ENCODE measurements at places on chromosomes 12 and 14.

- peak; percentile 91 for DNase-seq
Observed at GRCh38 chr12:7108796-7109571, at the start of gene C1RL. TSS of gene C1RL (minus strand) at chr12:7109214. CDS start at chr12:7109180, 34 bp downstream.

DNA sequence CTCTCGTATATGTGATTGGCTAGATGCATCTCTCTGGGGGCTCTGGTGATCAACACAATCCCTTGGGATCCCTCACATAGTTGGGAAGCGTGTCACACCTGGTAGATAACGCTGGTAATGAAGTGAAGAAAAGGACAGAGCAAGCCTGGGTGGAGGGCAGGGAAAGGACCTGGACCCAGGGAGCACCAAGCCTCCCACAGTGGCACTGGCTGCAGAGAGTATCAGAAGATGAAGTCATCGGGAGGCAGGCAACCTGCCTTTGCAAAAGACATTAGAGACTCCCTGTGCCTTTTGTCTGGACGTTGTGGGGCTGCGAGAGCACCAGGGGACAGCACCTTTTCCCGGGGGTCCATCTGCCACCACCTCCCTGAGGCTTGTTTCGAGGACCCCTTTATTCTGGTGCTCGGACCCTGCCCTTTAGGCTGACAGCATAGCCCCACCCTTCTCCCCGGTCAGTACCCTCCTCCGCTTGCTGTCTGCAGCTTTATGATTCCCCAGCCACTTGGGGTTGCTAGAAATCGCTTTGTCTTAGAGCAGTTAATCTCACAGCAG lies 116.4 kb downstream of the EML1 start:
- DNase-seq: no peak

DNA sequence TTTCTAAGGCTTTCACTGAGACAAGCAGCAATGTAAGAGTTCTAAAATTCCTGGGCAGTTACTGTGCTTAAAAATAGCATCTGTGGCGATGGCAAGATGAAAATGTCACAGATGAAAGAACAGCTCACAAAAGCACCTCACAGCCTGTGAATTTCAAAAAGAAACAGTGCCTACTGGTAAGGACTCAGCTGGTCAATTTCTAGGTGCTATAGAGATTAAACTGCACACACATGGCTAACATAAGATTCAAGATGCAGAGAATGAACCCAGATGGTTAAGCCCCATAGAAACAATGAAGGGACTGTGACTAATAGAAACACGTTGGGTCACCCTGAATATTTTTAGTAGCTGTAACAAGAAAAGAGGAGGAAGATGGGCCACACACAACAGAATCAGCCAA lies 12.0 kb upstream of the IL26 start:
- no peak for DNase-seq

- DNase-seq: no peak
Observed at GRCh38 chr14:32784405-32784804, 154.3 kb upstream of the NPAS3 start.

- DNase-seq: no peak
Observed at GRCh38 chr14:70148911-70149595, 39.7 kb downstream of the SLC8A3 start.

GRCh38 chr12:20757-21156 lies 45.8 kb upstream of the IQSEC3 start:
- DNase-seq: no peak

DNA sequence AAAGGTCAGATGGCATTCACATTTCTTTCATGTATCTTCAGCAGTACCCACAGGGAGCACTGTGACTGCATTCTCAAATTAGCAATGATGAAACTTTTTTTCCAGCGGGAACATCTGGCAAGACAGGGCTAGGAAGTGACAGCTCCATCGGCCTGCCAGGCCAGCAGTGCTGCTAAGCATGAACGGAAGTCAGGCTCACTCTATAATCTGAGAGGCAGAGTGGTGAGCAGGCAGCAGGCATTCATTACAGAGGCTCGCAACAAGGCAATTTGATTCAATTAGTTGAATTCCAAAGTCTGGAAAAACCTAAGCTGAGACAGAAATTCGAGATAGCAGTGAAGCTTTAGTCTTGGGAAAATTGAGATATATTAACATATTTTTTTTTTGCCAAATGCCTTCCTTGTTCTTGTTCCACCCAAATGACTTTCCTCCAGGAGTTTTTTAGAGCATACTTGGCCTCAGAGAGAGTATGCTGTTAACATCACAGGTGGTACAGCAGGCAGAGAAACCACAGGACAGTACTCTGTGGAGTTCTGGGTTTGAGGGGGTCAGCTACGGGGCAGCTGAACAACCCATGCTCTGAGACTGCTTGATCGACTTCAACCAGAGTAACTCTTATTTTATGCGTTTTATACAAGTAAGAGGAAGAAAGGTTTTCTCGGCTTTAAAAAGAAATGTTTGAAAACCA lies 414.9 kb downstream of the APAF1 start:
- peak; percentile 9 for DNase-seq

GRCh38 chr14:67515386-67516079 lies 17.6 kb upstream of the PLEKHH1 start:
- DNase-seq: peak; percentile 26

DNA sequence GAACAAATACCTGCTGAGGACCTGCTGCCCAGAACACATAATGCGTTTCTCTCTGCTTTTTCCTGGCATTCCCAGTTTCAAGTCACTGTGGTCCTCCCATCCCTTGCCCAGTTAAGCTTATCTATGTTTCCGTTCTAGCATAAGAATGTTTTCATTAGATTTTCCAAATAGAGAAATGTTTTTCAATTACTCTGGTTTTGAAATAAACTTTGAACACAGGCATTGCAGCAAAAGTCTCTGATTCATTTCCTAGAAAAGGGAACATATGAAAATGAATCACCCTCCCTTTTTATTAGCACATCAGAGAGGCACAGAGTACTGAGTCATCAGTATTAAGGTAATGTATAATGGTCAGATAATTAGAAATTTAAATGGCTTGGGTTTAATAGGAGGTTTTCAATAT lies 201.1 kb upstream of the TMEM260 start:
- no peak for DNase-seq

GRCh38 chr14:98382662-98383061 lies 889.3 kb downstream of the BCL11B start:
- no peak for DNase-seq

- no peak for DNase-seq
Observed at GRCh38 chr12:5203274-5203673, 159.6 kb downstream of the KCNA5 start.

GRCh38 chr12:57813111-57813970 lies 5.2 kb downstream of the AVIL start:
- DNase-seq: no peak

DNA sequence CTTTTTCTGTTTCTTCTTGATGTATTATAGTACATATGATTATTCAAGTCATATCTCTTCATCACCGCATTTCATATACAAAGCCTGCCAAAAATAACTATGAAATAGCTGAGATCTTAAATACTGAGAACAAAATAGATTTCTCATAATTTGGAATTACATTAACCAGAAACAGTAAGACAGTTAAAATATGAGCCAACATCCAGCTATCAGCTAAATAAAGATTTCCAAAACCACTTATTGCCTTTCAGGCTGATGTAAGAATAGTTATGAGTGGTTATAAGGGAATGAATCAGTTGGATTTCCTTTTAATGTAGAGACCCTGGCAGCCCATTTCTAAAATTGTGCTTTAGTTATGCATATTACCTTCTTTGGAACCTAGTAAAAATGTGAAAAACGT lies 47.4 kb downstream of the TMEM117 start:
- DNase-seq: no peak

GRCh38 chr14:105882626-105883025 lies 356.2 kb downstream of the TMEM121 start:
- no peak for DNase-seq

- DNase-seq: no peak
Observed at GRCh38 chr14:91329486-91330014, 85.0 kb upstream of the GPR68 start.

- no peak for DNase-seq
Observed at GRCh38 chr14:99118946-99119345, 153.1 kb downstream of the BCL11B start.

DNA sequence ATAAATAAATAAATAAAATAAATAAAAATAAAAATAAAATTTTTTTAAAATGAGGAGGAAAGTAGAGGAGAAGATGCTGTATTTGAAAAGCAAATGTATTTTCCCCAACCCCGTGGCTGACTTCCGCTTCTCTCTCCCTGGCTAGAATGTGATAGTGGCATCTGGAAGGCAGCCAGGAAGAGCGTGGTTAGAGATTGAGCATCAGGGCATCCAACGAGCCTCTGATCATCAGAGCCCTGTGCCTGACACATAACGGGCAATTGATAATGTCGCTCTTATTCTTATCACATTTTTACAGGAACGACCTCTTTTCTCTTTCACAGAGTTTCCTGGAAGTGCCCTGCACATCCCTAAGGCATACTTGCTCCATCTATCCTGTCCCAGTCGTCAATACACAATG lies 496.9 kb upstream of the TMEM132C start:
- no peak for DNase-seq

DNA sequence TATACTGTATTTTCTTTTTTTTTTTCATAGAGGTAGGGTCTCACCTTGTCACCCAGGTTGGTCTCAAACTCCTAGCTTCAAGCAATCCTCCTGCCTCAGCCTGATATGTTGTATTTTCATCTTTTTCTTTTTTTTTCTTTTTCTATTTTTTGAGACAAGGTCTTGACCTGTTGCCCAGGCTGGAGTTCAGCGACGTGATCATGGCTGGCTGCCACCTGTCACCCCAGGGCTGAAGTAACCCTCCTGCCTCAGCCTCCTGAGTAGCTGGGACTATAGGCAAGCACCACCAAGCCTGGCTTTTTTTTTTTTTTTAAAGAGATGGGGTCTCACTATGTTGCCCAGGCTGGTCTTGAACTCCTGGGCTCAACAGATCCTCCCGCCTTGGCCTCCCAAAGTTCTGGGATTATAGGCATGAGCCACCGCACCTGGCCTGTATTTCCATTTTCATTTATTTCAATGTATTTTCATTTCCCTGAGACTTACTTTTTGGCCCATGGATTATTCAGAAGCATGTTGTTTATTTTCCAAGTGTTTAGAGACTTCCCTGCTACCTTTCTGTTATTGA lies 16.2 kb upstream of the ARF6 start:
- no peak for DNase-seq

DNA sequence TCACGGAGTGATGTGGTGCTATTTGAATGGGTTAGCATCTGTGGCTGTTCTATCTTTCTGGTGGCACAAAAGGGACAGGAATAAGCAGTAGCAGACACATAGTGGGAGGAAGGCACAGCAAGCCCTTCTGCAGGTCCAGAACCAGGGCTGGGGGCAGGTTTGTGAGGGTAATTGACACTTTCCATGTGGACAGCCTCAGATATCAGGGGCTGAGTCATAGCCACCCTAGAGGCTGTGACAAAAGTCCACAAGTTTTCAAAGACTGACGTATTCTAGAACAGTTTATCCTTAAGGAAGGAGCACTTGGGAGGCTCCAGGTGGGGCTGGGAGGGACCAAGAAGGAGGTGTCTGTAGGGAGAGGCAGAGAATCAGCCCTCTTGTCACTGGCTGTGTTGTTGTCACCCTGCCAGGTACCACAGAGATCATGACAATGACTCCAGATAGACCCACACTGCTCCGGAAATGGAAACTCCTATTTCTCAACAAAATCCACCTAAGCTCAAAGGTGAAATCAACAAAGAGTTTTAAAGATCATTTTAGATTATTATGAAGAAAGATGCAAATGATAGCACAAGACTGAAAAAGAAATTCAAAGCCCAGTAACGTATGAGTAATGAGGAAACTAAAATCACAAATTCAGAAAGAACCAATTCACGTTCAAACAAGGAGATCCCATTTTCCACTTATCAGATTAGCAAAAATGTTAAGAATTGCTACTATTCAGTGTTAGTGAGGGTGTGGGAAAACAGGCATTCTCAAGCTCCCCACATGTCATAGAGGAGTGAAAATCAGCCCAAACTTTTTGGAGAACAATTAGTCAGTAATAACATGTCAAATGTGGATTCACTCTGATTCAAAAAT lies 48.3 kb downstream of the NFKBIA start:
- no peak for DNase-seq

GRCh38 chr14:100524933-100525243 lies 62.3 kb downstream of the BEGAIN start:
- DNase-seq: no peak

- no peak for DNase-seq
Observed at GRCh38 chr12:54700301-54700700, 52.1 kb upstream of the DCD start.

GRCh38 chr14:96104469-96105057 lies 65.4 kb downstream of the C14orf132 start:
- no peak for DNase-seq

DNA sequence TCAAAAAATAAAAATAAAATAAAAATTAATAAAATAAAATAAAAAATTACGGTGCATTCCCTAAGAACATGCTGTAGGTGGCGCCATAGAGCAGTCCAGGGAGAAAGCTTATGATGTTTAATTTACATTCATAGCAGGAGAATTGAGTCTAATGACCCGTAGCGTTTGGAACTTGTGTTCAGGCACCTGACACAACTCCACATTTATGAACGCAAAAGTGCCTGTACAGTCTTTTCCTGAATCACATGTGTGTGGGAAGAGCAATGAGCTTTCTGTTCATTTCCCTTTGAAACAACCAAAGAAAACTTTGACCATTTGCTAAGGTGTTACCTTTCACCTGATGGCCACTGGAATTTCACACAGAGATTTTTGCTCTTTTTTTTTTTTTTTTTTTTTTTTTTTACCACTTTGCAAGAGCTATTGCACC lies 60.6 kb upstream of the KCNA1 start:
- peak; percentile 35 for DNase-seq

DNA sequence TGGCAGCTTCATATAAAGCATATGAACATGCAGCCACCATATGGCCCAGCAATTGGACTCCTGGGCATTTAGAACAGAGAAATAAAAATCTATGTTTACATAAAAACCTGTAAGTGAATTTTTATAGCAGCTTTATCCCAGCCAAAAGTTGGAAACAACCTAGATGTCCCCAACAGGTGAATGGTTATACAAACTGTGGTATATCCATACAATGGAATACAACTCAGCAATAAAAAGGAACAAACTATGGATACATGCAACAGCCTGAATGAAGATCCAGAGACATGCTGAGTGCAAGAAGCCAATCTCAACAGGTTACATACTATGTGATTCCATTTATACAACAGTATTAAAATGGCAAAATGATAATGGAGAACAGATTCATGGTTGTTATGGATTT lies 3.7 kb downstream of the TMTC1 start:
- DNase-seq: no peak

- no peak for DNase-seq
Observed at GRCh38 chr14:62076368-62076767, 314.1 kb downstream of the SNAPC1 start.
